ENCODE measurements at places on chromosomes 4 and X.

- no peak for DNase-seq
Measured at GRCh38 chrX:148929686-148930085, 429.3 kb downstream of the AFF2 start.

DNA sequence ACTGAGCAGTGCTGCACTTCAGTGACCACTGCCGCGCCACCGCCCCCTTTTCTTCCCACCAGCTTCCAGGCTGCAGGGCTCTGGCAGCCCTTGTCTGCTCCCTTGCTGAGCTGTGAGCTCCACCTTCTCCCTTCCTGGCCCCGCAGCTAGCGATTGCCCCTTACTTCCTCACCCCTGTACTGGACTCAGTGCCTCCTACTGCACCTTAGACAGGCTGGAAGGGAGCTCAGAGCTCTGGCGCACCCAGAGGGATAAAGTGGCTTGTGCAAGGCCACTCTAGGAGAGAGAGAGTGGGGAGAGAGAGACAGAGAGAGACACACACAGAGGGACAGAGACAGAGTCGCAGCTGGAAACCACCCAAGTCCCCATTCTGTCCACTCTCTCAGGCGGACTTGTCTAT is 6.0 kb downstream of the RASL11B start:
- DNase-seq: no peak

DNA sequence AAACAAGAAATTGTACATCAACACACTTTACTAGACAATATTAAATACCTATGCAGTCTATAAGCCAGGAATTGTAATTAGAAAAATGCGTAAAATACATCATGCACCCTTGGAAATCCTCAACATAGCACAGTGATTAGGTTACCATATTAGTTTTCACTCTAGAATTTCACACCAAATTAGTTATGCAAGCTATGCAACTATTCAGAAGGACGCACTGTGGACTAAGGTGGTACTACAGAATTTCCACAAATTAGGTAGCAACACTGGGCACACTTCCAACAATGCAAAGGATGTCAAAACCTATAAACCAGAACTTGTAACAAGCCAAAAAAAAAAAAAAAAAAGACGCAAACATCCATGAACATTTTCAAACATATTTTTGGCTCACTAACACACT is 71.1 kb upstream of the ZCCHC13 start:
- DNase-seq: no peak

DNA sequence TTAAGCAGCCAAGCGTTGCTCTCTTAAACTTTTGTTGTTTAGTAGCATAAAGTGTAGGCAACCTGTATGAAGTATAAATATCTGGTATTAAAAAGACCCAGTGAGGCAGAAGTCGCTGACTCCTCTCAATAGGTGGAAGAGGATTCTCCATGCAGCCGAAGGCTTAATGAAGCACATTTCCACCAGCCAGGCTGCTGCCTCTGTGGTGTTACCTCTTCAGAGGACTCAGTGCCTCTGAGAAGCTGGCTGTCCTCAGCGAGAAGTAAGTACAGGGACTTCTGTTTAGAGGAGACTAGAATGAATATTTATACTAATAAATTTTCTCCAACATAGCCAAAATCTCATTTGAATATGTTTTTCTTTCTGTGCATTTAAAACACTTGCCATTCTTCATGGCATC is 6.0 kb downstream of the SORBS2 start:
- DNase-seq: no peak

DNA sequence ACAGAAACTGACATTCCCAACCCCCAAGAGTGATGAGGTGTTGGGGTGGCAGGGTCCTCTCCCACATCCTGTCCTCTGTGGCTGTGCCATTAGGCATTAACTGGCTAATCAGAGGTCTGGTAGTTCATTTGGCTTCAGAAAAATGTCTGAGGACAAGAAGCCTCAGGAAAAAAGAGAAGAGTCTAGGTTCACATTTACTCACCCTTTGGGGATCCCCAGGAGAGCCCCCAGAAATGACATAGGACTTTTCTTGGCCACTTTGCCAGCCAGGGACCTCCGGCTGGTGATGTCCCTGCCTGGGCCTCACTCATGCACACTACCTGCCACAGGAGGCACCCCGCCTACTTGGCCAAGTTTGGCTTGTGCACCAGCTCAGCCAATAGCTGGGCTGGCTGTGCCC is 173.0 kb downstream of the RBM46 start:
- no peak for DNase-seq

DNA sequence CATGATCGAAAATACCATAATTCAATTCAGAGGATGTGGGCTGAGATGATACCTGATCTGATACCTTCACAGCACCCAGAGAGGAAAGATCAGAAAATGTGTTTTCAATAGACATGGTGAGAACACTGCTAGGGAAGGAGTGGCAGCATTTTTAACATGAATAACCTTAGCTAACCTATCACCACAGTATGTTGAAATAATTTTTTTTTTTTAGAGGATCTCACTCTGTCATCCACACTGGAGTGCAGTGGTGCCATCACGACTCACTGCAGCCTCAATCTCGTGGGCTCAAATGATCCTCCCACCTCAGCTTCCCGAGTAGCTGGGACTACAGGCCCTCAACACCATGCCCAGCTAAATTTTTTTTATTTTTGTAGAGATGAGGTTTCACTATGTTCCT is 90.5 kb upstream of the RAPGEF2 start:
- no peak for DNase-seq

DNA sequence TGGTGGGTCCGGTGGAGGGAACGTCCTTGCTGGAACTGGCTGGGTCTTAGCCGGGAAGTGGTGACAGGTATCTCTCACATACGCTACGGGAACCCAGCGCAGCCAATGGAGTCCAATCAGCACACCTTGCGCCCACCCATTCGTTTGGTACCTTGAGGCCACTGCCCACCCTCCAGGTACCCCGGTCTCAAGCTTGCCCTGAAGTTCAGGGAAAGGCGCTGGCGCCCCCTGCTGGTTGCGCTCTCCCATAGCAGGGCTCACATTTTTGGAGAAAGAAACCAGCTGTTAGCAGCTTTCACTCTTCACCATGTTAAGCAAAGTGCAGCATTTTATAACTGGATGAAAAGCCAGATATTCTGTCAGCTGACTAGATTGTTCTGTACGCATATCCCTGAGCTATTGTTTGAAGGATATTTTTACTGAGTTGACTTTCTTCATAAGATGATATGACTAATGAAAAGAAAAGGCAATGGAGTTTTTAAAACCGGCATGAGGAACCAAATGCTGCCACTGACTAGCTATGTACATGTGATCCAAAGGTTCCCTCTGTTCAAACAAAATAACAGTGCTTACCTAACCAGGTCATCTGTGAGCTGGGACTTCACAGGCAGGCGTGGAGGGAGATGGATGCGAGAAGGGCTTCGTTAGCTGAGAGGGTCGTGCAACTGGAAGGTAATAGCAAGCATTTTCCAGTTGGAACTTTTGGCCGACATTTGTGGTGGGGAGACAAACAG is 43.7 kb downstream of the OTOP1 start:
- DNase-seq: no peak

GRCh38 chr4:47486231-47486673 is 1.2 kb downstream of the ATP10D start:
- DNase-seq: no peak

DNA sequence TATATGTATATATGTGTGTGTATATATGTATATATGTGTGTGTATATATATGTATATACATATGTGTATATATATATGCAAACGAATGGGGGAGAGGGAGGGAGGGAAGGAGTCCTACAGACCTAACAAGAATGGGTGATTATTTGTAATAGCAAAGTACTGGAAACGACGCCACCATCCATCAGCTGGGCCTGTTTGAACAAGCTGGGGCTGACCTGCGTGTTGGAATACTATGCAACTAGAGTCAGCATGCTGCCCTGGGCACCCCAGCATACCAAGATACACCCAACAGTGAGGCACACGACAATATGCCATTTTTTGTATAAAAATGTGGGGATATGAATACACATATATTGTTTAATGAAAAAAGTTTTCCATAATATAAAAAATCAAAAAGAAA is 21.6 kb upstream of the CCNQ start:
- no peak for DNase-seq

DNA sequence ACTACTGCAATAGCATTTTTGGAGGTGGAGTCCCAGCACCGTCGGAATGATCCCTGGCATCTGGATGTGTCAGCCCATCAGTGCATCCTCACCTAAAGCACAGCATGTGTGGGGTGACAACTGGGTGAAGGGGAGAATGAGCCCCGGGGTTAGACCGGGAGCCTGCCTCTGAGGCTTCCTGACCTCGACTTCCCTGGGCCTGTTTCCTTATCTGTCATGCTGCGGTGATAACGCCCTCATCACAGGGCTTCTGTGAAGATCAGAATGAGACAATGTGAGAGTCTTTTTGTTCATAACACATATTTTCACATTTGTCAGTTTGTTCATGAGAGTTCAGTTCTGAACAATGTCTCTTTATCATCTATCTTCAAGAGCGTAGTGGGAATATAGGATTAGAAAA is 31.1 kb upstream of the PDLIM3 start:
- DNase-seq: no peak

GRCh38 chr4:74517996-74518395 is 73.1 kb downstream of the AREG start:
- no peak for DNase-seq

GRCh38 chrX:44071847-44072551 is 98.8 kb upstream of the NDP start:
- DNase-seq: peak; percentile 24

- DNase-seq: no peak
Measured at GRCh38 chrX:3134316-3134945, 93.2 kb downstream of the ARSF start.

- DNase-seq: no peak
Measured at GRCh38 chrX:12611471-12611870, 179.7 kb upstream of the PRPS2 start.

- no peak for DNase-seq
Measured at GRCh38 chrX:24371391-24371972, 11.0 kb downstream of the SUPT20HL1 start.

DNA sequence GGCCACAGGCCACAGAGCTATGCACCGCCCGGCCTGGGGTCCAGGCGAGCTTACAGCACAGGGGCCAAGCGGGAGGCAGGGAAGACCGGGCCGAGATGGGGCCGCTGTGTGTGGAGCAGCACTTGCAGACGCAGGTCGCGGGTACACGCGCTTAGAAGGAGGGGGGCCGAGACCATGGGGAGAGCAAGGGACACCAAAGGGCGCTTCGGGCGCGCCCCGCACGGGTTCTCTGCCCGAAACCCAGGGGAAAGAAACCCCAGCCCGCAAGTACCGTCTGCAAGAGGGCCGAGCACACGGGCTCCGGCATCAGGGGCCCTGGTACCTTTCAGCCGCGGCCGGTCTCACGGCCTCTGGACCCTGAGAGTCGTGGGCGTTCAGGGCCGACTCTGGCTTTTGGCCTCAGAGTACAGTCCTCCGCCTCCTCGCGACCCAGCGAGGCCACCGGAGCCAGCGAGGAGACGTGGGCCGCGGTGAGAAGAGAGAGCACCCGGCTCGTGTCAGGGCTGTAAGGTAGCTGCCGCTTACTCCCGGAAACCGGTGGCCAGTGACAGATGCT is 342 bp downstream of the EOLA2 start:
- no peak for DNase-seq

All from non-pigmented ciliary epithelial cell (primary cell).